ENCODE measurements at places on chromosomes 7 and 10.

- no peak for DNase-seq
Measured at GRCh38 chr10:122112625-122113160, 123.7 kb downstream of the TACC2 start.

GRCh38 chr7:101879565-101879964 is 62.1 kb downstream of the CUX1 start:
- DNase-seq = no peak

GRCh38 chr10:98307916-98308541 is 40.0 kb upstream of the LOXL4 start:
- DNase-seq = no peak

DNA sequence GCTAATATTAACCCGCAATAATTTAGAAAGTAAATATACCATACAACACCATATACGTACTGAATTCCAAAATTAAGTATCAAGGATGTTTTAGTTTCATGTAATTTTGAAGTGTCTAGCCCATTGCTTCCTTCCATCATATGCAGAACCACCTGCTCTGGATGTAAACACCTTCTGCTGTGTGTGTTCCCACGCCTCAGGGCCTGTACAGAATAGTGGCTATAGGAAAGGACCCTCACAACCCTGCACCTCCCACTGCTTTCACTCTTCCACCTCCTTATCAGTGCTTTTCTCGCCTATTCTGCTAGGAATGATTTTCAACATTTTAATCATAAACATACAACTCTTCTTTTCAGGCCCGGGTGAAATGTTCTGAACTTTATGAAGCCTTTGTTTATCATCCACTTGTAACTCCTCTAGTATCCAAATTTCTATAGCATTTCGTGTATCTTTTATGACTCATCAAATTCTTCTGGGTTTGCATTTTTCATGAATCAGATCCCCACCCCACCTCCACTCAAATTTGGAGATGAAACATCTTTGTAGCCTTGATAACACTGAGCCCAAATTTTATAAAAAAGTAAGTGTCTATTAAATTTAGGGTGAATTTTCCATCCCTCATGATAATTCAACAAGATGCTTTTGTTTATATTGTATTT is 1106.8 kb upstream of the C7orf33 start:
- DNase-seq = peak; percentile 43

GRCh38 chr10:49679480-49679893 is at the start of gene C10orf53:
C10orf53 (plus strand) TSS chr10:49679651; CDS start chr10:49679698, 47 bp downstream.
- no peak for DNase-seq

- no peak for DNase-seq
Measured at GRCh38 chr7:92854501-92855238, 18.3 kb upstream of the CDK6 start.

- DNase-seq = no peak
Measured at GRCh38 chr7:73487486-73487885, 34.6 kb downstream of the BAZ1B start.

GRCh38 chr7:151631953-151632749 is 112.5 kb upstream of the RHEB start:
- DNase-seq = peak; percentile 81

GRCh38 chr7:76513817-76514799 is 3.8 kb downstream of the UPK3B start:
- no peak for DNase-seq

- no peak for DNase-seq
Measured at GRCh38 chr7:2288503-2288902, 25.7 kb downstream of the SNX8 start.

GRCh38 chr10:44993922-44994751 is 6.6 kb upstream of the ZNF22 start:
- DNase-seq = no peak

DNA sequence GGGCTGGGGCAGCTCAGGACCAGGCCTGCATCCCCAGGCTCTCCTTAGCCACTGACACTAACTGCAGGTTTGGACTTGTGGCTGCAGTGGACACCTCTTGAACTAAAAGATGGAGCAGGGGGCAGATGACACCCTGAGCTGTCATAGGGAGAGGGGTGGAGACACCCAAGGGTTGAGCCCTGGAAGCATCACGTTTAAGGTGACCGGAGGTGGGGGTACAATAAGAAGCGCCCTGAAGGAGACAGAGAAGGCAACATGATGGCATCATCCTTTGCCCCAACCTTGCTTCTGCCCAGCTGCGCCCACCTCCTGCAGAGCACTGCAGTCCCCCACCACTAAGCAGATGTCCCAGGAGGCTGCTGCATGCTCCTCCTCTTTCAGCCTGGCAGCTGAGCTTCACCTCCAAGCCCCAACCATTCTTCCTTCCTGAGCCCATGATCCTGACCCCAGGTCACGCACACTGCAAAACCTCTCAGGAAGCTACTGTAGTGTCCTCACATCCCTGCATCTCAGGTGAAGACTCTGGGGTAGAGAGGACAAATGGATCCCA is 25.5 kb downstream of the OGDHL start:
- DNase-seq = no peak

GRCh38 chr10:45403151-45403550 is 29.1 kb downstream of the ALOX5 start:
- DNase-seq = no peak

DNA sequence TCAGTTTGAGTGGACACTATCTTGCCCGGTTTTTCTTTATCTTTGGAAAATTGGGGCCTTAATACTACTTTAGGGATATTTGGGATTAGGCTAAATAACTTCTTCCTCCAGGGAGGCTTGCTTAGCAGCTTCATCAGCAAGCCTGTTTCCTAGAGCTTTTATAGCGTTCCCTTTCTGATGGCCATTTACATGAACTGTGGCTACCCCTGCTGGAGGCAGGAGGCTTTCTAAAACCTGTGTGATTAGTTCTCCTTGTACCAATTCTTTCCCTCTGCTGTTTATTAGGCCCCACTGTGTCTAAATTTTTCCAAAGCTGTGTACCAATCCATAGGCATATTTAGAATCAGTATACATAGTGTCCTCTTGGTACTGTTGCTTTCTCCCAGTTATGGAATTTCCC is 61.7 kb upstream of the CNTNAP2 start:
- DNase-seq = no peak

- DNase-seq = no peak
Measured at GRCh38 chr10:69125554-69125953, 1.6 kb downstream of the VPS26A start.

GRCh38 chr7:69012149-69012548 is 586.1 kb upstream of the AUTS2 start:
- no peak for DNase-seq

GRCh38 chr10:93363891-93364648 is 118.1 kb downstream of the MYOF start:
- DNase-seq = no peak

DNA sequence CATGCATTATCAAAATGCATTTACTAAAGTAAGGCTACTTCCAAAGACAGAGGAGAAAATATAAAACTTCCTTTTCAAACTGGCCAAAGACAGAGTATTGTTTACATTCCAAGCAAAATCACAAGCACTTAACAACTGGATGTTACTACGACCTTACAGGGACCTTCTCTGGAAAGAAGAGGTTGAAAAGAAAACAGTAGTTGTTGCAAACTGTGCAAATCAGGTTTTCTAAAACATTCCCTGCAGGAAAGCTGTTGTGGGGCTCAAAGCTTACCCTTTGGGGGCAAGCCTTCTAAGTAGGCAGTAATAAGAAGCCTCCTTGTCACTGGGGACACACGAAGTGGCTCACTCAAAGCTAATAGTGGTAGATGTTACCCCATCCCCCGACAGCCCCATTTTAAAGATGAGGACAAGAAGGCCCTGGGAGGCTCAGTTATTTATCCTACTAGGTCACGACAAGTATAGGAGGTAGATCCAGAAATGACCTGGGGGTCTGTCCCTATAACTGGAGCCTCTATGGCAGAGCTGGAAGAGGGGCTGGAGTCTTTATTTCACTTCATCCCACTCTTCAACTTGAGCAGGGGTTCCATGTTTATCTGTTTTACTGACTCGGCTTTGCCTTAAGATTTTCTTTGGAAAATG is 46.6 kb downstream of the ATXN7L1 start:
- DNase-seq = no peak

- no peak for DNase-seq
Measured at GRCh38 chr10:13270877-13271551, 28.9 kb downstream of the PHYH start.

- DNase-seq = no peak
Measured at GRCh38 chr7:49112647-49113046, 188.3 kb downstream of the CDC14C start.
